Effector memory CD4-positive, alpha-beta T cell (primary cell): ENCODE measurements at places on chromosomes 16 and 17.
A peak's percentile ranks its signal among the peaks of the same experiment; 100 is the strongest.

DNA sequence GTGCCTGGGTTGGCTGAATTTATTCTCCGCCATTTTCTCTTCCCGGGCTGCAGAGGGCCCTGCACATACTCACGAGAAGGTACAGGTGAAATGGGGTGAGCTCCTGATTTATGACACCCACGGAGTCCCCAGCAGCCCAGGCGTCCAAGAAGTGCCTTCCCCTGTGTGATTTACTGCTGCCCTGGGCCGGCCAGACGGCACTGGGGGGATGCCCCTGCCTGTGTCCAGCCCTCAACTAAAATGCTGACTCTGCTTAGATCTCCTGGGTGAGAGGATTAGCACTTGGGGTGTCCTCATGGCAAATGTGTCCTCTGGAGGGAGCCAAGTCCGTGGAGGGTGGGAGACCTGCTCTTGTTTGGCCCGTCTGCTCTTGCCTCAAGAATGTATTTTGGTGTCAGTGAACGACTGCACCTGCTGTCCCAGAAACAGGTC lies 132.4 kb downstream of the MAF start:
- no peak for DNase-seq

GRCh38 chr16:2860826-2861567 lies 3.0 kb upstream of the PRSS22 start:
- DNase-seq, result no peak

DNA sequence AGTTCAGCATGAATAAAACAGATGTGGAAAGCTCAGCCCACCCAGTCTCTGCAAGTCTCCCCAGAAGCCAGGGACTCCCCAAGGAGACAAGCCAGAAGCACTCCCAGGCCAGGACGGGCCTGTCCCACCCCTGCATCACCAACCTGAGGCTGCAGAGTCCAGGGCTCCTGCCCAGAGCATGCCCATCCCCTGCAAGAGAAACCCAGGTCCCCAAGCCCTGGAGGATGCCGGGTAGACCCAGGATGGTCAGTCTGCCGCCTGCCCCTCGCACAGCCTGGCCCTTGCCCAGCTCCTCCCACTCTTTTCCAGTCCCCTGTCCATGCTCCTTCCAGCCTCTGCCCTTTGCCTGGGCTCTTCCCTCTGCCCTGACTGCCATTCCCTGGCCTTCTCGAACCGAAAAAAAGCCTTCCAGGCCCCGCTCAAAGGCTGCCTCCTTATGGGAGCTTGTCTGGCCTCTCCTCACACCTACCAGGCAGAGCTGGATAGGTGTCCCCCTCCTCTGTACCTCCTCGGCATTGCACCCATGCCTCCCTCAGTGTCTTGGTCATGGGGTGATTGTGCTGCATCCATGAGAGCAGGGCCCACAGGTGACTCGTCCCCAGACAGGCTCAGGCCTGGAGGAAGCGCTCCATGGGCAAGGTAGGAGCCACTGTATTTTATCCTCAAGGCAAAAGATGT lies 44.8 kb downstream of the BEAN1 start:
- DNase-seq, result no peak

- DNase-seq, result no peak
Observed at GRCh38 chr17:80129006-80129565, 17.8 kb downstream of the EIF4A3 start.

DNA sequence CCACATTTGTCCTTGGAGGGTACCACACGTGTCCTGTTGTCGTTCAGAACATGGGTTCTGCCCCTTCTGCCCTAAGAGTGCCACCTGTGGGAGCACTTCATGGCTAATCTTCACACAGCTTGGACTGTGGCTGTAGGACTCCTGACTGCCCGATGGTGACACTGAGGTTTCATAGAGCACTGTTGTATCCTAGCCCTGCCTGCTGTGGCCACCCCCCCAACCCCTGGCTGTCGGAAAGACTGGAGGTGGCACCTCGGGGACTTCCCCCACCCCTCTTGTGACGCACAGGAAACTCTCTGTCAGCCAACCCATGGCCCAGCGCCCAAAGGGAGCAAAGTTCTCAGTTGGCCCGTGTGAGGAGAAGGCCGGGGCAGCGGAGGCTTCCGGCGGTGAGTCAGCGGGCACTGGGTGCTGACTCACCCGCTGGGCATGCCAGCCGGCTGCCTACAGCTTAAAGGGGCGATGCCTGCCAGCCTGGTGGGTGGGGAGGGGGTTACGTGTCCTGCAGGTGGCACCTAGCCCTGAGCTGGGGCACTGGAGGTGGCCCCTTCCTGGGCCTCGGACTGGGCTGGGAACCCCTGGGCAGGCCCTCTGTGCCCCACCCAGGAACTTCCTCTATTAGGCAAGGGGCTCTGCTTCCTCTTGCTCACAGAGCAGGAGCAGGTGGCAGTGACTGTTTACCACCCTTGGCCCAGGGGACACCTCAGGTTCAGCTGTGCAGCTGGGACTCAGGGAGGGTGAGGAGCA lies 3.4 kb downstream of the MAP2K3 start:
- peak; percentile 94 for DNase-seq

DNA sequence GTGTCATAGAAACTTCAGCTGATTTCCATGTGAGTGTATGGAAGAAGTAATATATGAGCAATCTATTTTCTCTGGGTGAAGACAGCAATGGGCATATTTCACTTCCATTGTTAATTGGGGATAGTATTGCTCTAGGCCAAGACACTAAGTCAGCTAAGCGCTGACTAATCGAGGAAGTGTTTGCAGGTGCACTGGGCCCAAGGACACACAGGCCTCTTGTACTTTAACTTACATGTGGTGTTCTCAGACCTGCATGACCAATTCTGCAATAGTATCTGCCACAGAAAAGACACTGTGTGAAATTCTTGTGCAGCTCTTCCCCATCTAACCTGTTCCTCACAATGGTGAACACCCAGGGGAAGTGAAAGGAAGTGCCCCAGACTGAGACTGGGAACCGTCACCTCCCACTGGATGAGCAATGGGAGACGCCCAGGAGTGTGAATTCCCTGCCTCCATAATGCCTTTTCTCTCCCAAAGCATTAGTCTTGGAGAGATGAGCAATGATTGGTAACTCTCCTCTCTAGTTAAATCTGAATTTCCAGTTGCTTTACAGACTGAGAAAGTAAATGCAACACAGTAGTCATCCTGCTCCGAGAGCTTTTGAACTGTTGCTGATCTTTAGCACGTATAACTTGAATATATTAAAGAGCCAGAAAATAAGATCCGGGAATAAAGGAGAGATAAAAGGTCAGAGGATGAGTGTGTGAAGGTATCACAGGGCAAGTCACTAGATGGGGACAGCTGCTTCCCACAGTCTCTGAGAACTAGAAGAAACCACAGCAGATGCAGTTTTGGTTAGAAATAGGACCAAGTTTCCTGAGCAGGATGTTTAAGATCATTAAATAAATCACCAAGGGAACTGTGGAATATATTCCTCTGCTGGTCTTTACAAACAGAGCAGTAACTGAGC lies 82.6 kb downstream of the CDK5R1 start:
- DNase-seq, result no peak

- no peak for DNase-seq
Observed at GRCh38 chr17:28579526-28579925, 2.8 kb upstream of the ALDOC start.

- DNase-seq, result no peak
Observed at GRCh38 chr16:80619824-80620223, 79.0 kb downstream of the DYNLRB2 start.
